ENCODE measurements at places on chromosomes 3 and 15. TPM values are rescaled to one million over a fixed set of nuclear protein-coding genes. Genes with fewer than 3 reads are reported as not detected.

SEMA3F gene
- 0.32 TPM for total RNA-seq

CCDC13 gene
- total RNA-seq, result 0.70 TPM

CMTM8 gene
- total RNA-seq, result 7.8 TPM

WWTR1 gene
- total RNA-seq, result 0.99 TPM

P3H2 gene
- total RNA-seq, result not detected

HDC gene
- total RNA-seq, result 4.0 TPM

NR2E3 gene
- not detected for total RNA-seq

ZBBX gene
- not detected for total RNA-seq

CHDH gene
- total RNA-seq, result 0.47 TPM

C3orf49 gene
- total RNA-seq, result not detected

CPLX3 gene
- 0.25 TPM for total RNA-seq

ACSBG1 gene
- not detected for total RNA-seq

CFAP44 gene
- 10.2 TPM for total RNA-seq

CCDC66 gene
- 53.8 TPM for total RNA-seq

BUB1B gene
- 98.9 TPM for total RNA-seq

VWA5B2 gene
- not detected for total RNA-seq

AHSG gene
- not detected for total RNA-seq

PLA2G4D gene
- total RNA-seq, result not detected

LSAMP gene
- total RNA-seq, result not detected

PLSCR4 gene
- total RNA-seq, result not detected

IGDCC3 gene
- not detected for total RNA-seq

GOLGA8S gene
- 0.25 TPM for total RNA-seq

THAP10 gene
- total RNA-seq, result 0.19 TPM

CACNA2D3 gene
- not detected for total RNA-seq

GPR176 gene
- total RNA-seq, result 0.47 TPM

ARRDC4 gene
- 0.66 TPM for total RNA-seq

ZNF660 gene
- total RNA-seq, result 0.23 TPM

ROPN1 gene
- not detected for total RNA-seq

STAB1 gene
- 0.36 TPM for total RNA-seq

Measured in activated naive CD4-positive, alpha-beta T cell treated with anti-CD3 and anti-CD28 coated beads, Interleukin-2, amount 50 U/mL, for 72 hours (primary cell).